Right renal pelvis (tissue), 4 donors: ENCODE measurements at places on chromosomes 1 and 21.

- DNase-seq: no peak
Observed at GRCh38 chr1:61844006-61844405, 101.7 kb downstream of the PATJ start.

- DNase-seq: no peak
Observed at GRCh38 chr1:229993060-229993459, 74.0 kb upstream of the GALNT2 start.

GRCh38 chr1:90475631-90476030 lies 241.5 kb downstream of the BARHL2 start:
- no peak for DNase-seq

GRCh38 chr1:27662707-27663393 lies 9.1 kb downstream of the IFI6 start:
- DNase-seq: peak; percentile 81

- no peak for DNase-seq
Observed at GRCh38 chr1:9388335-9389180, 95.9 kb downstream of the SPSB1 start.

GRCh38 chr1:247295746-247296145 lies 35.9 kb downstream of the ZNF496 start:
- DNase-seq: no peak

- DNase-seq: no peak
Observed at GRCh38 chr21:37636152-37636860, 269.7 kb downstream of the DYRK1A start.
